ENCODE measurements at places on chromosomes 3 and 15. TPM values are rescaled to one million over a fixed set of nuclear protein-coding genes. Genes with fewer than 3 reads are reported as not detected.

The GOLGA6L7 gene
- total RNA-seq, result not detected

GRCh38 chr3:189389346-189389745 lies 217.6 kb downstream of the TPRG1 start:
- DNase-seq, result peak; percentile 5
- no peaks in the 10 kb centered on the region for H3K4me1 ChIP-seq
- no peaks in the 10 kb centered on the region for H3K27me3 ChIP-seq
- H3K4me3 ChIP-seq, result peak overlapping the region; percentile 6

- H3K27me3 ChIP-seq, result peaks cover 4% of the 10 kb centered on the region
- no peak overlapping the region for H3K4me3 ChIP-seq
- H3K27ac ChIP-seq, result no peak overlapping the region
- H3K36me3 ChIP-seq, result no peaks in the 10 kb centered on the region
These were observed 105.5 kb upstream of the PROK2 start for GRCh38 chr3:71890356-71890931.

- H3K36me3 ChIP-seq, result no peaks in the 10 kb centered on the region
- peaks cover 7% of the 10 kb centered on the region for H3K4me1 ChIP-seq
These were observed 87.2 kb upstream of the NMNAT3 start for GRCh38 chr3:139764936-139765335.

GRCh38 chr3:37731895-37732294 lies 129.8 kb upstream of the CTDSPL start:
- no peaks in the 10 kb centered on the region for H3K4me1 ChIP-seq
- no peak overlapping the region for H3K4me3 ChIP-seq
- H3K36me3 ChIP-seq, result no peaks in the 10 kb centered on the region
- DNase-seq, result no peak

All from fibroblast of lung (primary cell).